ENCODE measurements at places on chromosomes 5 and 9.

- no peak for DNase-seq
These were observed 3.5 kb upstream of the MSX2 start for GRCh38 chr5:174720612-174721529.

- DNase-seq = no peak
These were observed 256.7 kb upstream of the CD180 start for GRCh38 chr5:67453111-67453905.

DNA sequence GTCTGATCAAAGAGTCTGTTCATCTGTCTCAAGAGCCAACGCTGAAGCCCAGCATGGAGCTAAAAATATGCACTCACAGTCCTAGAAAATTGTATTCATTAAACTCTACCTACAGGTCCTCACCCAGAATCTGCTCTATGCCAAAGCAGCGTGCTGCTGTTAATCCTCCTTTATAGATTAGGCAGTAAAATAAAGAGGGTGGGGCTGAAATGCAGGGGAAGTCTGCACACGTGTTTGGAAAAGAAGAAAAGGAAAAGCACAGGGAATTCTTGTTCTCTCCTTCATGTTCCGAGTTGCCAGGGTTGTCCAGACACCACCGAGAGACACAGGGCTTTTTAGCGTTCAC, 121.4 kb upstream of the TMEM161B start:
- no peak for DNase-seq

GRCh38 chr9:79040671-79041070, 531.1 kb upstream of the TLE4 start:
- no peak for DNase-seq

GRCh38 chr9:70229579-70229978, 29.2 kb upstream of the SMC5 start:
- DNase-seq = no peak

DNA sequence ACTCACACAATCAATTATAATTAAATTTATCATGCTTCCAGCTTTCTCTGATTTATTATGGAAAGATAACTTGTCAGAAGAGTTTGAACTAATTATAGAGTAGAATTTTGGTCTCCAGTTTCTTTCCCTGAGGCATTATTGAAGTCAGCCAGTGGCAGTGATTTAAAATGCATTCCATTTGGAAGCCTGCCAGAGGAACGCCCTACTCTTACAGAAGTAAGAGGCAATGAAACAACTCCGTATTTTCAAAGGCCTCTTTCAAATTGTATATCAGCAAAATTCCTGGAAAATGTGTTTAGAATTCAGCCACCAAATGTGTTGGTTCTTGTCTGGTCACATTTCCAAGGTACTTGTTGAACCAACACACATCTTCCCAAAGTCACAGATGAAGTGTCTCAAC, 640.9 kb downstream of the SEMA5A start:
- no peak for DNase-seq

DNA sequence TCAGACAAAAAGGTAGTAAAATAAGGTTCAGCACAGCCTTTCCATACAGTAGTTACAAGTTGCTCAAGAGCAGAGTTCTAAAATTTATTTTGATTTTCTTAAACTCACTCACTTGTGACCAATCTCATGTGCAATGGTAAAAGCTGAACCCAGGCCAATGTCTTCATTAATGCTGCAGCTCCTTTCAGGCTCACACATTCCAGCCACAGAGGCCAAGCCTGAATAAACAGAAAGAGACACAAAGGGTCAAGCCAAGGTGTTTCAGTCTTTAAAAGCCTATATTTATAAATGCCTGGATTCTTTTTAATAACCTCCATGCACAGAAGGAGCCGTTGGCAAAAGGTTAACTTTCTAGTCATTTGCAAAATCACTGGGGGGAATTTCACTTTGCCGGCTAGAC, 152.5 kb downstream of the ADAMTS6 start:
- no peak for DNase-seq

DNA sequence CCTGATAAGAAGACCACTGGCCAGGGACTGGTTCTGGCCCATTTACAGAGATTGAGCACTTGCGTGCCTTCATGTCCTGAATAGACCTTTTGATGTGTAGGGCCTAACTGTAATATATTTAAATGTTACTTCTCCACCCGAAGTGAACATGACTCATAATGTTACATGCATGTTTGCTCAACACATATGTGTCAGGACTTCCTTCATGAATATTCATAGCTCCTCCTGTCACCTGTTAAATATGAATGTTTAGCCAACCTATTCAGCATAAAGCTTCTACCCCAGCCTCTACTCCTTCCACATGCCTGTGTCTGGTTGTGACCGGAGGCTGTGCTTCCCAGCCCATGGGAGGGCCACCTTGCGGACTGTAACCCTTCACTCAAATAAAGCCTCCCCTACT, 457.5 kb downstream of the IRX1 start:
- no peak for DNase-seq

GRCh38 chr5:73318308-73318719, 130.3 kb downstream of the FOXD1 start:
- no peak for DNase-seq

DNA sequence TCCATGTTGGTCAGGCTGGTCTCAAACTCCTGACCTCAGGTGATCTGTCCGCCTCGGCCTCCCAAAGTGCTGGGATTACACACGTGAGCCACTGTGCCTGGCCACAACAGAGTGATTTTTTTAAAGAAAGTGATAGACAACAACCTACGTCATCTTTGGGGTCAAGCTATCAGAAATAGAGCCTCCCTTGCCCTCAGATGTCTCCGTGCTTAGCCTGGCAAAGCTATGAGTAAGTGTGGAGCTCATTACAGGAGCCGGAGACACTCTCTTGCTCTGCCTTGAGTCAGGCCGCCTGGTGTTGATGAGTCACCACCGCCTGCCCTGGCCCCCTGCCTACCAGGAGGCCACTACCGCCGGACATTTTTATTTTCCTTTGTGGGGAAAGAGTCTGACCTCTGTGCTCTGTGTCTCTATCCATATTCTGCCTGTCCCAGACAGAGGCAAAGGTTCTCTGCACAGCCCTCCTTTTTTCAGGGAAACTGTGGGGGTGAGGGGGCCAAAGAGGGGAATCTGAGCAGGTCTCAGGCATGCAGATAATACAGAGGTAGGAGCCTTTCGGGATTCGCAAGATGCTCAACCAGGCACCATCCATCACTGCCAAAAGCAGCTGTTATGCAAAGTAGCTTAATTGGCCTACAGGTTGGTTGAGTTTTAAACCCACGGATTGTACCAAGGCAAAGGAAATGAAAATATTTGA, 123.7 kb upstream of the CPEB4 start:
- no peak for DNase-seq

DNA sequence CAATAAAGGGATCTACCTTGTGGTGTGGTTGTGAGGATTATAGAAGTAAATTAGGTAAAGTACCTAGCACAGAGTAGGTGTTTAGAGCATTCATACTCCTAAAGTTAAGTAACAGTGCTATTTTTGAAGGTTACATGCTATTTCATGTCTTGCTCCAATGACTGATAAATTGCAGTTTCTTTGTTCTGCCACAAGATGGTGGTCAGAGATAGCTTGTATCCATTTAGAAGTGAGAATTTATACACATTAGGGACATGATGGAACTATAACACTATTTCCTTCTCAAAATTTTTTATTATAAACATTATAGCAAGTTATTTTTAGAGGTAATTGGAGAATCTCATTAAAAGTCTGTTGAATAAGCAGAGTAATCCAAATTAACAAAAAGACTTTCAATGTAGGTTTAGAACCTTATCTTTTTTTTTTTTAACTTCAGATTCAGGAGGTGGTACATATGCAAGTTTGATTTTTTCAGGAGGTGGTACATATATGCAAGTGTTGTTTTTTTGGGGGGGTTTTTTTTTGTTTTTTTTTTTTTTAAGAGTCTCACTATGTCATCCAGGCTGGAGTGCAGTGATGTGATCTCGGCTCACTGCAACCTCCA, 17.1 kb downstream of the MTREX start:
- DNase-seq = no peak

DNA sequence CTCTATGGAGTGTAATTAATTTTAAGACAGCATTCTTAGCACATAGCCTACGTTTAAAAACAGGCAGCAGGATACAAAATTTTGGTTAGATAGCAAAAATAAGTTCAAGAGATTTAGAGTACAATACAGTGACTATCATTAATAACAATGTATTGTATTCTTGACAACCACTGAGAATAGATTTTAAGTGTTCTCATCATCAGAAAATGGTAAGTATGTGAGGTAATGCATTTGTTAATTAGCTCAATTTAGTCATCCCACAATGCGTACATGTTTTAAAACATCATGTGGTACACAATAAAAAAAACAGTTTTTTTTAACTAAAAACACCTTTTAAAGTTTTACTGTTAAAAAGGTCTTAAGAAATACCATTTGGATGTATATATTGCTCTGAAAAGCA, 94.2 kb downstream of the MUSK start:
- no peak for DNase-seq

- no peak for DNase-seq
These were observed 1.2 kb downstream of the GALT start for GRCh38 chr9:34647651-34648050.

DNA sequence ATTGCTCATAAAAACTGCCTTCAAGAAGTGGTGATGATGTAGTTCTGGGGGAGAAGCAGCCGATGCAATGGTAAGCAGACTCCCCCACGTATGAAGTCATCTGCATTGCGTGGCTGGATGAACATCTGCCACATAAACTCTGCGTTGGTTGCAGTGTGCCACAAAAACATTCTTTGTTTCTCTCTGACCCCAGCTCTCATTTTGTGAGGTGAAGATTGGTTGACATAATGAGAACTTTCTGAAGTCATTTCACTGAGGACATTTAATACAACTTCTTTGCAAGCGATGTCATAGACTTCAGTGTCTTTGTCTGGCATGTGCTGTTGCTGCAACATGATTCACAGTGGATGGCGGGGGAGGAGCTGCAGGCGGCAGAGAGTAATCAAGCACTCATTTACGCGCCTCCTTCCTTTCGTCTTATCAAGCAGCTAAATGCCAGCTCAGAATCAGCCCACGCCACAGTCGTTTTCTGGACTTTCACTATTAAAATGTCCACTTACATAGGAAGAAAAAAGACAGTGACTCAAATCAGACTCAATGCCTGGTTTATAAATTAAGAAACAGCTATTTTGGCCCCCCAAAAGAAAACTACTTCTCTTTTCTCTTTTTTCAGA, 91.5 kb upstream of the NFIL3 start:
- DNase-seq = no peak

- DNase-seq = no peak
These were observed 42.7 kb downstream of the C5orf22 start for GRCh38 chr5:31574772-31575171.

DNA sequence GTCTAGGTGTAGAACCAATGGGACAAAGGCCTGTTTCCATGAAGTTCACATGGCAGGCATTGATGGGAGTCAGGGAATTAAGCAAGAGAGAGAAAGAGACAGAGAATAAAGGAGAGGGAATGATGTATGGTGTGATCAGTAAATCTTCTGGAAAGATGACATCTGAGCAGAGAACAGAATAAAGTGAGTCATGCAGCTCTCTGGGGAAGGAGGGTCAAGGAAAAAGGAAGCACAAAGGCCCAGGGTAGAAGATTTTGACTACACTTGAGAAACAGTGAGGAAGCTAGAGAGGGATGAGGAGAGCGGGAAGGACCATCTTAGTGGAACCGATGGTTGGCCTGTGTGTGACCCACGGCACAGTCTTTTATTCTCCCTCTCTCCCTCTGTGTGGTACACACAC, 425.9 kb downstream of the SPOCK1 start:
- no peak for DNase-seq

- DNase-seq = no peak
These were observed 5.9 kb downstream of the EMB start for GRCh38 chr5:50435168-50435567.

GRCh38 chr5:58201922-58202648, 257.8 kb downstream of the PLK2 start:
- no peak for DNase-seq

GRCh38 chr9:92186631-92187030, 71.4 kb upstream of the SPTLC1 start:
- no peak for DNase-seq

- DNase-seq = no peak
These were observed 32.9 kb upstream of the PDE8B start for GRCh38 chr5:77177576-77177975.

GRCh38 chr5:139882316-139882715, 86.7 kb downstream of the PSD2 start:
- DNase-seq = no peak

DNA sequence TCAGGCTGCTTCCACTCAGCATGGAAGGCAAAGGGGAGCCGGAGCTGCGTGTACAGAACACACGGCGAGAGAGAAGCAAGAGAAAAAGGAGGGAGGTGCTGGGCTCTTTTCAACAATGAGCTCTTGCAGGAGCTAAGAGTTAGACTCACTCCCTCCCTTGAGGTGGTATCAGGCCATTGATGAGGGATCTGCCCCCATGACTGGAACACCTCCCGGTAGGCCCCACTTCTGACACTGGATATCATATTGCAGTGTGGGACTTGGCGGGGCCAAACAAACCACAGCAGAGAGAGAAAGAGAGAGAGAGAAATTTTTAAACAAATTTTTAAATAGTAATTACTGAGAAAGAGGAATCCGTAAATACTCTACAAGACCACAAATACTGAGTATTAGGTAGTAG, 182.2 kb downstream of the TRIO start:
- no peak for DNase-seq

- peak; percentile 19 for DNase-seq
These were observed 45.0 kb upstream of the N4BP3 start for GRCh38 chr5:178068293-178068692.

DNA sequence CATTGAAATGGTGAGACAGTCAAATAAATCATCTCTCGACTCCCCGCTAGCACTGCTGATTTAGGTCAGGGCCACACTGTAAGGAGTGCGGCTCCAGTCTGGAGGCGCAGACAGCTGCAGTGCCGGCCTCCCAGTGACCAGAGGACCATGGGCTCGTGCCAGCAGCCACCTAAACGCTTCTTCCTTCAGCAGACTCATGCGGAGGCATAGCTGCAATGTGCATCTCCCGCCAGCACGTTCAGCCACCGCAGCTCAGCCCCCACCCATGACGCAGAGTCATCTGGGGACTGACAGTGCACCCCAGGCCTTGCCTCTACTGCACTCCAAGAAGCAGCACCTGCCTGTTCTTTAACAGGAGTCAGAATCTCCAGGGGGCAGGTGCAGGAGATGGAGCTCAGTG, 13.6 kb upstream of the MAPK9 start:
- DNase-seq = no peak

- no peak for DNase-seq
These were observed 1.4 kb upstream of the CAMSAP1 start for GRCh38 chr9:135908754-135909204.

- no peak for DNase-seq
These were observed 19.1 kb downstream of the PHF2 start for GRCh38 chr9:93595461-93595860.

All from CD4-positive, alpha-beta T cell treated with Interleukin-4 for 1 hour (primary cell).